ENCODE measurements at places on chromosomes 7 and 10.

GRCh38 chr7:76333511-76334101 is 25.2 kb downstream of the YWHAG start:
- no peak for DNase-seq

DNA sequence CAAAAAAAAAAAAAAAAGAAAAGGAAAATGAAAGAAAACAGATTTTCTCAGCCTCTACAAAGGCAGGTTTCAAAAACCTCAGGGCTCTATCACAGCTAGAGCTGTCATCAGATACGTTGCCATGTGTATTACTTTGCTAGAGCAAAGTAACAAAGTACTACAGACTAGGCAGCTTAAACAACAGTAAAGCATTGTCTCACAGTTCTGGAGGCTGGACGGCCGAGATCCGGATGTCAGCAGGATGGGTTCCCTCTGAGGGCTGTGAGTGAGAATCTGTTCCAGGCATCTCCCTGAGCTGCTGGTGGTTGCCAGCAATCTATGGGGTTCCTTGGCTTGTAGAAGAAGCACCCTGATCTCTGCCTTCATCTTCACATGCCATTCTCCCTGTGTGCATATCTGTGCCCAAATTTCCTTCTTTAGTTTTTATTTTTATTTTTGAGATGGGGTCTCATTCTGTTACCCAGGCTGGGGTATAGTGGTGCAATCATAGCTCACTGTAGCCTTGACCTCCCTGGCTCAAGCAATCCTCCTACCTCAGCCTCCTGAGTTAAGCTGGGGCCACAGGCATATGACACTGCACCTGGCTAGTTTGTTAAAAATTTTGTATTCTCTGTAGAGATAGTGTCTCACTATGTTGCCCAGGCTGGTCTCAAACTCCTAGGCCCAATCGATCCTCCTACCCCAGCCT is 48.9 kb upstream of the KDM7A start:
- DNase-seq = no peak

- no peak for DNase-seq
Observed at GRCh38 chr7:31778296-31778695, 91.3 kb downstream of the PPP1R17 start.

GRCh38 chr7:149003560-149004305 is 24.6 kb downstream of the PDIA4 start:
- no peak for DNase-seq

DNA sequence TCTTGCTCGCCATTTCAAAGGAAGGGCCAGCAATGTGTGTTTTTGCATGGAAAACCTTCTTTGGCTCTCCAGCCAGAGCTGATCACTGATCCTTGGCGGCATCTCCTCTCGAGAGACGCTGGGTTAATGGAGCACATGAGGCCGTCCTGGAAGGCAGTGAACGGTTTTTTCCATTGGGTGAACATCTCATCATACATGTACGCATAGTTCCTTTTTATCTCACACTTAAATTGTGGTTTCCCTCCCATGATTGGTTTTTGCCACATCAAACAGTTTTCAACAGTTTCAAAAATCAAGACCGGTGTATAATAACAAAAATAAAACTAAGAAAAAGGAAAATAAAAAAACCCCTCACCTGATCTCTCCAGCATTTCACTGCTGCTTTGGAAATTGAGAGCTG is 276.4 kb downstream of the TCF7L2 start:
- no peak for DNase-seq

DNA sequence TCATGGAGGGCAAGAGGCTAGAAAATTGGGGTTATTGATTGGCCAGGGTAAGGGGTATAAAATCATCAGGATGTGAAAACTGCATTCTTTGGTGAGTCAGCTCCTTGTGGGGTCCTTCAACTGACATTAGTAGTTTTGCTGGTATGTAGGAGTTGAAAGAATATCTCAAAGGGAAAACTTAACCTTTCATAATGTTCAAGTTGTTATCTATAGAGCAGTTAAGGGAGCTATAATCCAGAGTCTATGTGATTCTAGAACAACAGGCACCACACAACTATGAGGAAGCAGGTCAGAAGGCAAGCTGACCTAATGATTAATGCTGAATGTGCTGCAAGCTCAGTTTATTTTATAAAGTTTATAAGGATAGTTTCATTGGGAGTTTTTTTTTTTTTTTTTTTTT is 13.7 kb downstream of the PRPS1L1 start:
- no peak for DNase-seq

DNA sequence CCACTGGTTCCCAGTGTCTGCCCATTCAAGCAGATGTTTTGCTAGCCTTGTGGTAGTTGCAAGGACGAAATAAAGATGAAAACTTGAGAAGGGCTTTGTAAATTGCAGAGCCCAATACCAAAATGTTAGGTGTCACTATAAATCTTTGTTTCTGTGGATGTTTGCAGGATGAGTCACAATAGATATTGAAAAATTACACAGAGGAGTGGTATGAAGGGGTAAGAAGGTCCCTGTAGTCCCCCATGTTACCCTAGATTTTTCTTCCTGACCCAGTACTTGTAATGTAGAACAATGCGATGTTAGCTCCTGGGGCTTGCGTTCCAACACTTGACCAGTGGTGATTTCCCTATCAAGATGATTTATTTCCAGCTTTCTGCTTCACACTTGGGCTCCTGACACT is 102.6 kb upstream of the LYZL1 start:
- no peak for DNase-seq

DNA sequence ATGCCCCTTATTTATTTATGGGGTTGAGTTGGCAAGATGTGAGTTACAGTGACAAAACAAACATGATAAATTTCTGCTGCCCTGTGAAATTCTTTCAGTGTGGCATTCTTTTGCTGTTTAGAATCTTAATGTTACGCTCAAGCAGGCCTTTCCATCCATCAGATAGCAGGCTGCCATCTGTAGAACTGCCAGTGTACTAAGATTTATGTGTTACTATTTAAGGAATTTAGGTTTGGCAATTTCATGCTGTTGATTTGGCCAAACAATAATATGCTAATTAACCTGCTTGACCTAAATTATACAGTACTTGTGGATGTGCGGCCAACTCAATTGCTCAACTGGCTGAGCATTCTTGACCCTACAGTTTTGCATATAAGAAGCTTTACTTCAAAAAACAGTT is 477.7 kb upstream of the TPK1 start:
- no peak for DNase-seq

DNA sequence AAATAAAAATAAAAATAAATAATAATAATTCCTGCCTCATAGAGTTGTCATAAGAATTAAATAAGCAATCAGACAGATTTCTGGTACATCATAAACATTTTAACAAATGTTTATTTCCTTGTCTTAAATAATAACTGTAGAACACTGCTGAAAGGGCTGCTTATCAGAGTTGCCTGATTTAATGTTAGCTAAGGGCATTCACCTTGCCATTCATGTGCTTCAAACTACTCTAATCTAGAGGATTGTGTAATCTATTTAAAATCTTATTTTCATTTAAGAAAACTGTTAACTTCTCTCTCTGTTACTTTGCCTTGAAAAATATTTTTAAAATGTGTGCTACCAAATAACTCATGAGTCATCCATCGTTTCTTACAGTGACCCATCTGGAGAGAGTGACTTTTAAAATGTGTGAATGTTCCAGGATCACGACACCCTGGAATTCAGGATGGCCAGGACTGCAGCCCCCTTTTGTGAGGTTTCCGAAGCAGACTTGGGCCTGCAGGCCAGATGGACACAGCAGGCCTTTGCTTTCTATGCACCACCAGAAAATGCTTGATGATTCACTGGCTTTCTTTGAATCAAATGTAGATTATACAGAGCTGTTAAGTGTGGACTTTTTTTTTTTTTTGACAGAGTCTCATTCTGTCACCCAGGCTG is 109.1 kb upstream of the TNS3 start:
- no peak for DNase-seq

- no peak for DNase-seq
Observed at GRCh38 chr7:129902788-129903422, 49.9 kb downstream of the UBE2H start.

GRCh38 chr10:10361301-10361885 is 656.3 kb upstream of the CELF2 start:
- DNase-seq = no peak

- DNase-seq = no peak
Observed at GRCh38 chr10:48707472-48707871, 22.8 kb downstream of the WDFY4 start.

DNA sequence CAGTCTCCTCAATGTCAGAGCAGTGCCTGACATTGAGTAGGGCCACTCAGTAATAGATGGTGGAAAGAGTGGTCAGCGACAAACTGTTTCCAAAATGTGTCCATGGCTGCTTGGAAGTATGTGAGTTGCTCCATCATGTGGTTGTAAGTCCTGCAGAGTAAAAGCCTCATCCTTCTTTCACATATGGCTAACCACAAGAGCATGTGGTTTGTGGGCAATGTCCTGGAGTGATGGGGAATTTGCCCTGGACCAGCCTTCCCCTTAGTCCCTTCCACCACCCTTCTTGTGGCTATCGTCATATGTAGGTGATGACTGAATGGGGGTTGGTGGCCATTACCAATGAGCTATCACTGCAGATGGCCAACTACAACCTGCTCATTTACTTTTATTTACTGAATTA is 33.0 kb upstream of the PLXNA4 start:
- DNase-seq = no peak

DNA sequence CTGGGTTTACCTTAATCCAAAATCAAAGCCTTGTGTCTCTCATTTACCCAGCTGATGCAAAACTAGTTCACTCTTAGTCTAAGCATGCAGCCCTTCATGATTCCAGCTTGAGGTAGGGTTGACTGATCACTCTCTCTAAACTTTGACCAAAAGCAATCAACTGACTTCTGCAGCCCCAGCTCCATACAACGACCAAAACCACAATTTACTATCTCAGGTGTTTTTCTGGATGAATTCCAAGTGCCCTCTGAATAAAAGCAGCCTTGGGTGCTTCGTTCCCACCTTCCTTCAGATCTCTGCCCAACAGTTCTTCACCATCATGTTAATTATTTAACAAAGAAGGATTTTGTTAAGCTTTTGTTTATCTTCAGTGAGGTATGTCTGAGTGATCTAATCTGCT is 62.6 kb downstream of the CCDC6 start:
- no peak for DNase-seq

DNA sequence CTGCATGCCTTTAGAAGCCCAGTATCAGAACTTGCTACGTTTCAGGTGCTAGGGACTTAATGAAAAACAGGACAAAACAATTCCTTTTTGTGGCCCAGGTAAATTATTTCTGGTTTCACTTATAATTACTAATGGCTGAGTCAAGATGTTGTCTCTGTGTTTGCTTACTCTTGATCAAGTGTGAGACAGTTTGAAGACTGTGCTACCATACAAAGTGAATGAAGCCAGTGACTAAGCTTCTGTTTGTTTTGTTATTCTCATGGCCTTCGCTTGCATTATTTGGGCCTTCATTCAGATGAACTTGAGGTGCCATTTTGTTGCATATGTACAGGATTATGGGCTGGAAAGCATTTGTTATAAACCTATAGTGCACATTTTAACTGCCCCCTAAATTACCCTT is 17.9 kb downstream of the SMNDC1 start:
- no peak for DNase-seq

- no peak for DNase-seq
Observed at GRCh38 chr7:156065400-156065799, 253.1 kb upstream of the SHH start.

GRCh38 chr10:110008518-110009339 is 945 bp downstream of the ADD3 start:
- DNase-seq = peak; percentile 43

- no peak for DNase-seq
Observed at GRCh38 chr7:28130277-28130676, 50.3 kb downstream of the JAZF1 start.

DNA sequence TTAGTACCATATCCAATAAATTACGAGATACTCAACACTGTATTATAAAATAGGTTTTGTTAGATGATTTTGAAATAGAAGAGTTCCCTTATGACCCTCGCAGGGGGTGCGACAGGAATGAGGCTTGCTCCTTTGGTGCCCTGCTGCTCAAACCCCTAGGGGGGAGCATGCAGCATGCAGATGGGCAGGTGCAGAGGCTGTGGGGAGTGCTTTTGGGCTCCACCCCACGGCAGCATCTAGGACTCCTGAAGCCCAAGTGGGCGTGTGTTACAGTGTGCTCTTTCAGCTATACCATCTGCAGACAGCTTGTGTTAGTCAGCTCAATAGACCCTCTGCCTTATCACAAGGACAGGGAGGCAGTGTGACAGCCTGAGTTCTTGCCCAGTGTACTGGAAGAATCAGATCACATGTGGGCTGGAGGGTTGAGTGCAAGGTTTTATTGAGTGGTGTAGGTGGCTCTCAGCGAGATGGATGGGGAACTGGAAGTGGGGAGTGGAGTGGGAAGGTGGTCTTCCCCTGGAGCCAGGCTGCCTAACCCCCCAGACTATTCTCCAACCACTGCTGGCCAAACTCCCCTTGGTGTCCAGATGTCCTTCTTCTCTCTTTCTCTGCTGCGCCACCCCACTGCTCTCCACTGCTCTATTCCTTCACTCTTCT is 3.1 kb upstream of the MRC1 start:
- DNase-seq = no peak

DNA sequence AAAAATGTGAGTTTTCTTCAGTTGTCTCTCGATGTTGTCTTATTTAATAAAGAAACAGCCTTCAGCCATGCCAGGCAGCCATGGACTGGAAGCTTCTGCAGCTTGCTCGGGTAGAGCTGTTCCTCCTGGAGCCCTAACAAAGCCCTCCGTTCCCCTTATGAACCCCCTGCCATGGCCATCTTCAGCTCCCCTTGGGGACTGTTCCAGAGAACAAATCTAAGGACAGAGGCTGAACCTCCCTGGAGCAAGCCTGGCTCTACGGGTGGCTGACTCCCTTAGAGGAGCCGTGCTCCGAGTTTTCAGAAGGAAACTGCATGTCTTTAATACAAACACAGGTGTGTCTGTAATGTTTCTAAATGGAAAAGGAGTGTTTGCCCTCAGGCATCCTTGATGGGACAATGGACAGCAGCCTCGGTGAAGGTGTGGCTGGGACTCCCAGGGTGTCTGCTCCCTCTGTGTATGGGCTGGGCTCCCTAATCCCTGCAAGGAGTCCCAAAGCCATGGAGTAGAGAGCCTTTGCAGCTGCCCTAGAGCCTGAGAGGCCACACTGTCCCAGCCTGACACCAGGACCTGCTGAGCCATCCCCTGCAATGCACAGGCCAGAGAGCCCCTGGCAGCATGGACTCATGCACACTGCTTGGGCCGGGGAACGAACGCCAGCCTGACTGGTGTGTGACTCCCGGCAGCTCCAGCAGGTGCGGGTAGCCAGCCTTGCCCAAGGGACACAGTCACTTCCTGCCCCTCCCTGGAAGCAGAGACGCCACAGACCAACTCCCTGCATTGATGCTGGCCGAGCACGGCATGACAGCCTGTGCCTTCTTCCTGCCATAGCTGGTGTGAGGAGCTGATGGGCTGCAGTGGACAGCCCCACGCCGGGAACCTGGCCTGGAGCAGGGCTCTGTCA is 381.8 kb downstream of the TCERG1L start:
- no peak for DNase-seq

DNA sequence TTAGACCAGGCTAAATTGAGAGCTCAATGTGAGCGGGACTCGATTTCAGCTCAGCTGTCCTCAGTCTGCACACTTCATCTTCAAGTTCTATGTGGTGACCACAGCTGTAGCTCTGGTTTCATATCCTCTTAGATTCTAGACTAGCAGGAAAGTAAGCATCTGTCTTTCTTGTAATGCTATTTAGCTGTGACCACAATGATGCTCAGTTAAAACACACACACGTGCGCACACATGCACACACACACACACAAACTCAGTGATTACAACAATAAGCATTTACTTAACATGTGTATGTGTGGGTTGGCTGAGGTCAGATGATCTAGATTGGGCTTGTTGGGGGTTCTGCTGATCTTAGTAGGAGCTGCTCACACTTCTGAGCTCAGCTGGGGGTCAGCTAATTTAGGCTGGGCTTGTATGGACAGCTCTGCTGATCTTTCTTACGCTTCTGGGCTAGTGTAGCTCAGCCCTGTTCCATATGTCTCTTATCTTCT is 82.5 kb downstream of the ZNF365 start:
- DNase-seq = no peak

- DNase-seq = no peak
Observed at GRCh38 chr10:120941501-120941900, 90.3 kb downstream of the WDR11 start.
